Activated T-cell treated with anti-CD3 and anti-CD28 coated beads for 48 hours (primary cell): ENCODE measurements at places on chromosomes 5 and 9.

- no peak for DNase-seq
These were observed 75.5 kb upstream of the RANBP3L start for GRCh38 chr5:36377192-36377591.

- no peak for DNase-seq
These were observed 132.2 kb downstream of the SLF1 start for GRCh38 chr5:94750681-94751080.

DNA sequence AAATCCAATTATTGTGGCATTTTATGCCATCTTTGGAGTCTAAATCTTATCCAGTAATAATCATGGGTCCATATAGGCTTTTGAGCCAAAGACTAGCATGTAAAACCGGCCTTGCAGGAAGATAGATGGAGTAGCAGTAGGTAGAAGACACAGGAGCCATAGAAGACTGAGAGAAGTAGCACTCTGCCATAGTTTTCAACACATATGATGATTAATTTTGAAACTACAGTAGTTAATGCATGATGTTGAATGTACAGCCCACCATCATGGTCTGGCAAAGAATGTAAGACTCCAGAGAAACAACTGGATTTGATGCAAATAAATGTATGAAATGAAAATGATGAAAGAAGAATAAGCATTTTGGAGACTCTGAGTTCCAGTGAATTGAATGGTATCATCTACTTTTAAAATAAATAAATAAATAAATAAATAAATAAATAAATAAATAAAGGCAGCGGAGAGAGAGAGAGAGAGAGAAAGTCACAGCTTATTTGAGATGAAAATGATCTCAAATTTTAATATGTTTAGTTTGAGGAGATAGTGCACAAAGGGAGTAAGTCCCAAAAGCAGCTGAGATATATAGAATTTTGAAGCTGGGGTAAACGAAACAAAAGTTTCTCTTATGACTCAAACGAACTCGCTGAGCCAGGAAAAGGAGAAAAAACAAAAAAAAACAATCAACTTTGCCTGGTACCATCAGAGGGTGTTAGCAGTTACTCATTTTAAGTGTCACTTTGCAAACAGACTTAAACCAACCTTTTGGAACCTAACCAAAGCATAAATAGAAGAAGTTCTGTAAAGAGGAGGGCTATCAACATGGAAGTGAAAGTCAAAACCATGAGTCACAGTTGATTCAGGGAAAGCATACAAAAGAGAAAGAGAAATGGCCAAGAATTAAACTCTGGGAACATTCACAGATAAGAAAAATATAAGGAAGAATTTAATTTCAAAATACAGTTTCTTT is 388.7 kb downstream of the CETN3 start:
- no peak for DNase-seq

DNA sequence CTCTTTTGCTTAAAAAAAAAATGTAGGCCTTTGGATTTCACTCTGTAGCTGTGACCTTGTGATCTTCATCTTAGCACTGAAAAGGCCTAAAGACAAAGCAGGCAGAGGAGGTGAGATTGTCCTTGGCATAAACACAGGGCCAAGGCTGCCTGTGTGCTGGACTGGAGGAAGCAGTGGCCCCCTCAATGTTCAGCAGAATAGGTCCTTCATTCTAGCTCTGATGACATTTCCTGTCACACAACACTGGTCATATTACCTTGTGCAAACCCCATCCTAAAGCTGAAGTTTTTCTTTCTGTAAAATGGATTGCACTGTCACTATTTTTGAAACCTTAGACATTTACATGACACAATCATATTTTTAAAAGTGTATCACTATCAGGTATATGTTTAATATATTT is 147.4 kb downstream of the INSYN2B start:
- no peak for DNase-seq

DNA sequence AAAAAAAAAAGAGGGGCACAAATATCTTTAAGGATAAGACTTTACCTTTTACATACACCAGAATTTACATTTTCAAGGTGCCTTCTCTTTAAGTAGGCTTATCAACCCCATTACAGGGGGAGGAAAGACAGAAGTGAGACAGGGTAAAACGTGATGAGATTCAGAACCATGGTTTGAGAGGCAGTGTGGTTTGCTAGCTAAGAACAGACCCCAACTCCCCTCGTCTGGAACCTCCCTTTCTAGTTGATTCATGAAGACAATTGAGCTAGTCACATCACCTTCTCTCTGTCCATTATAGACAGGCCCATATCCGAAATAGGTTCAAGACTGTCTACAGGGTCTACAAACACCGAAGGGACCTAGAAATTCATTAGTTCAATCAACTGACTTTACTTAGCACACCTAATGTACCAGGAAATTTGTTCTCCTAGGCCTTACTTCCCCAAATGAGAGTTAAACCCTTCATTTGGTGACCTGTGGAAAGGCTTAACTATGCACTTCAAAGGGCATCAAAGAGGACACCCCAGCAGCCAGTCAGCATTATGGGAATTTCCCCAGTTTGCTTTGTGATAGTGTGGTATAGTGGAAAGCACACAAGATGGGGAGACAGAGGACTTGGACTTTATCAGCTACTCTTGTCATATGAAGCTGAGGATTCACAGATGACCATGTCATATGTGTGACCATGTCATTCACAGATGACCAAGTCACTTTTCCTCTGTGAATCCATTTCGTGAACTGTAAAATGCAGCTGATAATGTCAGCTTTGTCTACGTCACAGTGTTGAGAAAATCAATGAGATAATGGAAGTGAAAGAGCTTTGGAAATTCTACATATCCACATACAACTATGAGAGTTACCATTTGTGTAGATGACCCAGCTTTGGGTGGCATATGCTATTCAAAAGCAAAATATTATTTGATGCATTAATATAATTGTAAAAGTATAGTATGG is 40.2 kb upstream of the CYFIP2 start:
- DNase-seq, result no peak
